ENCODE measurements at places on chromosomes 13 and 19.

GRCh38 chr19:32318884-32319520 lies 26.4 kb upstream of the ZNF507 start:
- no peak for DNase-seq

- DNase-seq, result no peak
Observed at GRCh38 chr13:33626407-33626806, 191.5 kb upstream of the RFC3 start.

GRCh38 chr13:76293346-76293745 lies 592.9 kb downstream of the KCTD12 start:
- no peak for DNase-seq

DNA sequence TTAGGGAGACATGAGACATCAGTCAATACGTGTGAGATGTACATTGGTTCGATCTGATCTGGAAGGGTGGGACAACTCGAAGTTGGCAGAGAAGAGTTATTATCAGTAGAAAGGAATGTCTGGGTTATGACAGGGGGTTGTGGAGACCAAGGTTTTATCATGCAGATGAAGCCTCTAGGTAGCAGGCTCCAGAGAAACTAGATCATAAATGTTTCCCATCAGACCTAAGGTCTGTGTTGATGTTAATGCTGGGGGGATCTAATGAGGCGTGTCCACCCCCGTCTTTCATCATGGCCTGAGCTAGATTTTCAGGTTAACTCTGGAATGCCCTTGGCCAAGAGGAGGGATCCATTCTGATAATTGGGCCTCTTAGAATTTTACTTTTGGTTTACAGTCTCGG lies 187.0 kb upstream of the KL start:
- no peak for DNase-seq

GRCh38 chr19:43901395-43902390 lies 33.4 kb downstream of the ZNF45 start:
- peak; percentile 56 for DNase-seq

DNA sequence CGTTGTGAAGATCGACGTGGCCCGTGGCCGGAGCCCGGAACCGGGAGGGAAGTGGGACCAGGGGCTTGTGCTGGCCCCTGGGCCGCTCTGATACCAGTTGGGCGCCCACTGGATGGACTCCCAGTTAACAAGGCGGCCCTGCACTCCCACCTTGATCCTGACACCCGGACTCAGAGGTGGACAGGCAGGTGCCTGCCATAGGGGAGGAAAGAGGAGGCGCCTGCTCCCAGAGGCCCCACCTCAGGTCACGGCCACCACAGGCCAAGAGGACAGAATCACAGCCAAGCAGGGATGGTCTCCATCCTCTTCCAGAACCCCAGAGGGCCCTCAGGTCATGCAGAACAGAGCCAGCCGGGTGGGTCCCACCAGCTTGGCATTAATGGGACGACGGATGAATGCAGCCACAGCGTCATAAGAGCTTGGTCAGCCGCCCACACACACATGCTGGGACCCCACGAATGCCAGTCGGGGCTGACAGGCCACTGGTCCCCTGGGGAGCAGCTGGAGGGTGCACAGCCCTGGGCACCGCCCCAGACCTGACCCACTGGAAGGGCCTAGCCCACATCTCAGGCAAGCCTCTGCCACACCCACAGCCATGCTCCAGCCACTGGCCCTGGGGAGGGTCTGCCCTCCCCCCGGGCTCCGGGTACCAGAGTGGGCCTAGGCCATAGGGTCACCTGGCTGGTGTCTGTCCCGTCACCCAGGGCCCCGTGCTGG lies 9.6 kb upstream of the KLF16 start:
- no peak for DNase-seq

- DNase-seq, result no peak
Observed at GRCh38 chr19:13840305-13841085, 36.4 kb upstream of the NANOS3 start.

DNA sequence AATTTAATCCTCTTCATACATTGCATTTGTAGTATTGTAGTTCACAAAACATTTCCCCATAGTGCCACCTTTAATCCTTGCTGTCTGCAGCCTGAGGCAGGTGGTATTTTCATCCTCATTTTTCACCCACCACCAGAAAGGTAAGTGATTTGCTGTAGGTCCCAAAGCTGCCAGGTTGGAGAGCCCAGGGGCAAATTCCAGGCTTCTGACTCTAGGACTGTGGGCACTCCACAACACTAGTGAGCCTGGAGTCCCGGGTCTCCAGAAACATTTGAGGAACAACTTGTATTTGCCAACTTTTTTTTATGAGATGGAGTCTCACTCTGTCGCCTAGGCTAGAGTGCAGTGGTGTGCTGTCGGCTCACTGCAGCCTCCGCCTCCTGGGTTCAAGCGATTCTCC lies 6.2 kb downstream of the ILF3 start:
- DNase-seq, result no peak

GRCh38 chr19:19460258-19460731 lies 54.8 kb downstream of the GATAD2A start:
- no peak for DNase-seq

- DNase-seq, result no peak
Observed at GRCh38 chr13:27466513-27466912, 16.1 kb upstream of the MTIF3 start.

- no peak for DNase-seq
Observed at GRCh38 chr19:8387688-8388611, 2.2 kb upstream of the RAB11B start.

- DNase-seq, result no peak
Observed at GRCh38 chr19:7909471-7910067, 5.1 kb upstream of the TGFBR3L start.

- DNase-seq, result no peak
Observed at GRCh38 chr13:111662451-111662850, 342.0 kb downstream of the TEX29 start.

GRCh38 chr13:98280176-98280510 lies 103.1 kb upstream of the RNF113B start:
- no peak for DNase-seq

DNA sequence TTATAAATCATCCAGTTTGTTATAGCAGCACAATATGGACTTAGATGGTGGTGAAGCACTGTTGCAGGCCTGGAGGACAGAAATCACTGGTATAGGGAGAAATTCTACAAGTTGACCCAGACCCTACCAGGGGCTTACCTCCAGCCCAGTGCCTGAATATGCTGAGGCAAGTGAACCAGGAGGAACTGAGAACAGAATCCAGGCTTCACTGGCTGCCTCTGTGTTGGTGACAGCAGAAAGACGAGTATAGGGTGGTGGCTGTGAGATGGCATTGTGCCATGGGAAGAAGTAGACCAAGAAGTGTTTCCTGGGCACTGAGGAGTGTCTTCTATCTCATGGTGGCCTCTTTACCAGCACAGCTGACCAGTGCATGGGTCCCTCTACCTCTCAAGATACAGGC lies 15.9 kb upstream of the EID2 start:
- DNase-seq, result no peak

DNA sequence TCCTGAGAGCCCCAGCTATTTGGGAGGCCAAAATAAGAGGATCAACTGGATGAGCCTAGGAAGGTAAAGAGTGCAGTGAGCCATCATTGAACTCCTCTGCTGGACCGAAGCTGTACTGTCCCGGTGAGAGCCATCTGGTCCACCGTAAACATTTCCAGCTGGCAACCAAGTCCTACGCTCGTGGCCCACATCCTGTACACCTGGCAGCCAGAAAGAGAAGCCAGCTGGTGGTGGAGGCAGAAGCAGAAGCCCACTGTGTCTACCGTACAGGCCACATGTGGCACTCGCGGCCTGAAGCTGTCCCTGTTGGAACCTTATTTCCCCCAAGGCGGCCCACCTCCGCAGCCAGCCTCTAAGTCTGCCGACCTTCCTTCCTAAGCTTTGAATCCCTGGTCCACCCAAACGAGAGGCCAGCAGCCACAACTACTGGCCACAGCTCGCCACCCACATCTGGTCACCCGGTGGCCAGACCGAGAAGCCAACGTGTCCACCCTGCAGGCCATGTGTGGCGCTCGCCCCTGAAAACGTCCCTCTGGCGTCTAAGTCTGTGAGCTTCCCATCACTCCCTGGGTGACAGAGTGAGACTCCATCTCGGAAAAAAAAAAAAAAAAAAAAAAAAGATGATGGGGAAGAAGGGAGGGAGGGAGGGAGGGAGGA lies 14.2 kb upstream of the ZNF91 start:
- DNase-seq, result no peak

DNA sequence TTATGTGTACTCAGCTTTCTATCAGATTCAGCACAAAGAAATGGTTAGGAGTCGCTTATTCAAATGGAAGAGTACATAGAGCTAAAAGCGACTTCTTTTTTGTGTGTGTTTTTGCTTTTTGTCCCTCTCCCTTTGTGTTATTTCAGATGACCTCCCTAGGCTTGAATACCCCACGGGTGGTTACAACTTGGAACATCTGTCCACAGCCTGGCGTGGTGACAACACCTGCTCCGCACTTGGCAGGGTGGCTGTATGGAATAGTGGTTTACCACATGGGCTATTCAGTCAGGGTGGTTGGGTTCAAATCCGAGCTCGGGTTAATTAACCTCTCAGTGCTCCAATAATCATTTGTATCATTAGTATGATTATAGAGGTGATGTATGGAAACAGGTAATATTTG lies 151.6 kb upstream of the FREM2 start:
- DNase-seq, result no peak

- DNase-seq, result no peak
Observed at GRCh38 chr13:110209950-110210603, 96.9 kb downstream of the COL4A1 start.

GRCh38 chr13:21673539-21673788 lies 2.6 kb downstream of the FGF9 start:
- DNase-seq, result no peak

DNA sequence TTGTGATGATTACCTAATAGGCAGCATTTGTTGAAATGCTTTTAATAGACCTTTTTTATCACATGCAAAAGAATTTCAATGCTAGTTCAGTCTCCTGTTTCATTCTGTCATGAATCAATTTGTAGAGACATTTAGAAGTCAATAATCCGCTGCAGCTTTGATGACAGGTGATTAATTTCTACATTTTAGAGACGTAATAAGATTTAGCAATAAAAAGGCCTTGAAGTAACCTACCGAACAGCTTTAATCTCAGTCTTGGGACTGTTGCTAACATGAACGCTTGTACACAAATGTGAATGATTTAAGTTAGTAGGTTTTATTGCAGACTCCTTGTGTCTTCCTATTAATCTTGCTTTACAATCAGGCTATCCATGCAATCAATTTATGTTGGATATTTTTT lies 186.5 kb downstream of the MZT1 start:
- no peak for DNase-seq

- no peak for DNase-seq
Observed at GRCh38 chr13:51829568-51829899, 15.4 kb downstream of the TMEM272 start.

GRCh38 chr13:87712012-87712411 lies 40.8 kb downstream of the SLITRK5 start:
- DNase-seq, result no peak

- DNase-seq, result peak; percentile 99
Observed at GRCh38 chr19:5622465-5623396, at the start of the genes SAFB and SAFB2. SAFB (plus strand) TSS chr19:5623083; CDS start chr19:5623206, 123 bp downstream. SAFB2 (minus strand) TSS chr19:5622776; CDS start chr19:5622715, 61 bp downstream.
